T1000 (cell line): ENCODE measurements at places on chromosomes 13 and 19.
A peak's percentile ranks its signal among the peaks of the same experiment; 100 is the strongest.

- DNase-seq: peak; percentile 92
These were observed 2.1 kb downstream of the DAPK3 start for GRCh38 chr19:3968556-3969434.

GRCh38 chr19:15575406-15575805 is 39.6 kb upstream of the CYP4F8 start:
- DNase-seq: no peak

DNA sequence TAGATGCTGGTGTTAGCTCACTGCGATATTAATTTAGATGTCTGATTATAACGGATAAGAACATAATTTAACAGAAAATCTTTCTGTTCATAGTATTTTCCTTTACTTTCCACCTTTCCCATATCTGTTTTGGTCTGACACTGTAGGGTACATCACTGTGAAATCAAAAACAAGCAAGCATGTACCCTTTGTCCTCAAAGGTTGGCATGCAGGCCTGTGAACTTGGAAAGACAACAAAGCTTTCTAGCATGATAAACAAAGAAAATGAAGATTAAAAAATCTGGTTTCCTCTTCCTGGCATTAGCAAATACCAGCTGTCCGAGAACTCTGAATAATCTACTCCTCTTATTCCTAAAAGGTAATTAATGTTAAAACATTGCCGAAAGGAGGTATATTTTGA is 31.6 kb downstream of the THSD1 start:
- DNase-seq: no peak

- peak; percentile 37 for DNase-seq
These were observed at the start of gene B3GNT8 for GRCh38 chr19:41426952-41427646. Gene B3GNT8, minus strand, starts transcription at chr19:41427374. Its CDS starts 596 bp downstream, at chr19:41426778.
